ENCODE measurements at places on chromosomes 5 and 9.

DNA sequence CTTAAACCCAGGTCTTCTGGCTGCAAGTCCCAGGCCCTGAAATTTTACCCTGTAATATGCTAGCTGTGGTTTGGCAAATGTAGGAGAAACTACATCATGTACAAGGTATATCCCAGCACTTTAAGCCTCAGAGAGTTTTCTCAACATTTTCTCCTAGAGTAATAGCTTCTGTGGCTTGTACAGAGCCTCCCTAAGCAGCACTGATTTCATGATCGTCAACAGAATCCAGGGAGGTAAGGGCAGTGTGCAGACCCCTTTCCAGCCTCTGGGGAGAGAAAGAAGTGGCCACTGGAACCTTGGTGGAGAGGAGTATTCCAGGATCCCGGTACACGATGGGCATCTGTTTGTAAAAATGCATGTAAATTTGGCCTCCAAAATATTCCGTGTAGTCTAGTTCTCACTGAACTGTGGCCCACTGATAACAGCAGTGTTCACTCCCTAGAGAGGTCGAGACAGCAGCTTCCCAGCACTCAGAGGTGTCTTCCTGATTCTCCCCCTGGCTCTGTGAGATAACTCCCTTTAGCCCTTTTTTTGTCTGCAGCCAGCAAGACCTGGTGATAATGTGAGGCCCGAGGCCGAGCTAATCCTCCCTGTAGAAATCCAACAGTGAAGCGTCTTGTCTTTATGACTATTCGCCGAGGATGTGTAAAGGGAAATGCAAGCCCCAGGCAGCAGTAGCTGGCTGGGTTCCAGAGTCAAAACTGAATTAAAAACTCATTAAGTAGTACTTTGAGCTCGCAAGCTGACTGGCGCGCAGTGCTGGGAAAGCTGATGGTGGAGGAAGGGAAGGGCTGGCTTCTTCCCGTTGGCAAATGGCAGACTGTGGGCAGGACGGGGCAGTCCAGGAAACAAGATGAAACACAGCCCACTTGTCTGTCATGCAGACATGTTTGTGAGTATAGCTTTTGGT is 59.0 kb downstream of the MAP1B start:
- no peak for DNase-seq

DNA sequence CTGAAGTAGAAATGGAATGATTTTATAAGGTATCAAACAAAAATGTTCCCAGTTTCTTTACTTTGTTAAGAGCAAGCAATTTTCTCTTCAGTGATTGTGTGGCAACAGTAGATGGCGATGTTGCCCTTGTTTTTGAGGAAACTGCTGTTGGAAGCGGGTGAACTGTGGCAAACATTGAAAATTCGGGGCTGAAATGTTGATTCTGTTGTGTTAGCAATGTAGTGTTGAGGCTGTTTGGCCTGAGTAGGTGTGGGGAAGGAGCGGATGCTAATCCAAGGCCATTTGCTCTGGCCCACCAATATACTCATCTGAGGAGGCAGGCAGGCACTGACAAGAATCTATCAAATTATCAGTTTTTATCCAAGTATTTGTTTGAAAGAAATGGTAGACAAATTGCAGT is 129.8 kb downstream of the SLC12A2 start:
- peak; percentile 84 for DNase-seq

DNA sequence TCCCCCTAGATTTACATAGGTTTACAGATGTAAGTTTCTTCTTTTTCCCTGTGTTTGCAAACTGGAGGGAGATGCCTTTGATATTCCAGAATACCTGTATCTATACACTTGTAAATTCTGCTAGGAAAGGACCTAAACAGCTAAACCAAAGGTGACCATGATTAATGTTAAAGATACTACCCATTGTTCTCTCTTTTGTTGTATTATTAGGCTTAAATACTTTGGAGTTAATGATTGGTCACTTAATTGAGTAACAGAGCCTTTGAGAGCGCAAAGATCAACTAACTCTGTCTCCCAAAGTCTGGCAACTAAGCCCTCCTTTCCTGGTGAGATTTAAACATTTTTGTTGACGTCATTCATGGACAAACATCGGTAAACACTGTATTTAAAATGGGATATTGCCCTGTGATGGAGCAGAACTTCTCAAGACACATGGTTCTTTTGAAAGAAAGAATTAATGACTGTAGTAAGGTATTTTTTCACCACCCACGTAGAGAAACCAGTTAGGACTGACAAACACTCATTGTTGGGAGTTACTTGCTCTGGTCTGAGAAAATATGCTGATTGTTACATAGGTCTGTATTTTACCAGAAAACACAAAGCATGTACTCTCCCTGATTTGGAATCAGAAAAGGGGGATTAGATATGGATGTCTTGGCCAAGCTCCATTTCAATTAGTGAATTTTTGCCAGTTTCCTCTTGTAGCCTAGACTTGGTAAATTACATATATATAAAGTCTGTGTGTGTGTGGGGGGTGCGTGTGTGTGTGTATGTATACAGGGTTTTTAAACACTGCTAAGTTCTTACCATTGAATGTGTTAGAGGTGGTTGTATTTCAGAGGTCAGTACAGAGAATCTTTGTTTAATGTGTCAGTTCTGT is 4.6 kb downstream of the VCAN start:
- no peak for DNase-seq

DNA sequence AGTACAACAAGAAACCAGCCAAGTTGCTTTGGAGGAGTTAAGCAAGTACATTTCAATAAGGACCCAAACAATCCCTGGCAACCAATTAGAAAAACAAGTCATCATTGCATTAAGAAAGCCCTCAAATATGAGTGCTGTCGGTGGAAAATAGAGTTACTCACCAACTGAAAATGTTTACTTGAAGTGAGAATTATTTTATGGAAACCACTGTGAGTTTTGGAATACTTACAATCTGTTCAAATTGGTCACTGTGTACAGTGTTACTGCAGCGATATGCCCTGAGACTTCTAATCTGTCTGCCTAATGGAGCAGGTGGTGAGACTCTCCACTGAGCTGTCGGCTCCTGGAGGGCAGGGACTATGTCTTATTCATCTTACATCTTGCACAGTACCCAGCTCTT is 1073.2 kb upstream of the DMAC1 start:
- no peak for DNase-seq

GRCh38 chr5:172129256-172129910 is 58.6 kb downstream of the STK10 start:
- no peak for DNase-seq

- DNase-seq, result no peak
Observed at GRCh38 chr5:112201141-112201540, 217.9 kb downstream of the EPB41L4A start.

GRCh38 chr5:6350277-6351090 is 27.9 kb downstream of the MED10 start:
- no peak for DNase-seq

DNA sequence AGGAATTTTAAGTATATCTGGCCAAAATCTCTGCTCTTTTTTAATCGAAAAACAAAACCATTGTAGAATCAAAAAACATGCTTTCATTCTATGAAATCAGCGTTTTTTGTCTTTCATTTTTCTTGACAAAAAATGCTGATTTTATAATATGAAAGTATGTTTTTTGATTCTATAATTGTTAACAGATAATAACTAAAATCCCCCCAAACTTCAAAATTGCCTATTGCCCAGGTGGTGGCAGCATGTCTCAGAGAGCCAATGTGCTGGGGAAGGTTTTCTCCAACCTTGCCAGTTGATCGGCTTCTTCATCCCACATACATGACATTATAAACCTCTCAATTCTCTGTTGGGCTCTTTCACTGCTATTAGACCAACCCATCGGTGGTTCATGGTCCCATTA is 5.1 kb upstream of the SMIM15 start:
- peak; percentile 43 for DNase-seq

DNA sequence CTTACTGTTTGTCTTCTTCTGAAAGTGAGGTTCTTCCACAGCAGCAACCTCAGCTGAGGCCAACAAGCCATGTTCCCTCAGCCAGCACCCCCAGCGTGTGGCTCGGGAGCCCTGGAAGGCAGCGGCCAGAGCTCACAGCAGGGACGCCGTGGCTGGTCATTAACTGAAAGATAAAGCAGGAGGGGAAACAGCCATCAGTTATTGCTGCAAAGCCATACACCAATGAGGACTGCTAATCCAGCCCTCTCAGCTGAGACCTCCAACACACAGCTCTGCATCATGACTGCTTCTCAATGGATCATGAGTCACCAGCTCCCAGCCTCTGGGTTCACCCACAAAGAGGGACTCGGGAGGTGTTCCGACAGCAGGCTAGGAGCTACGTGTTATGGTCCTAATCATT is 24.3 kb downstream of the ABCA1 start:
- DNase-seq, result no peak

DNA sequence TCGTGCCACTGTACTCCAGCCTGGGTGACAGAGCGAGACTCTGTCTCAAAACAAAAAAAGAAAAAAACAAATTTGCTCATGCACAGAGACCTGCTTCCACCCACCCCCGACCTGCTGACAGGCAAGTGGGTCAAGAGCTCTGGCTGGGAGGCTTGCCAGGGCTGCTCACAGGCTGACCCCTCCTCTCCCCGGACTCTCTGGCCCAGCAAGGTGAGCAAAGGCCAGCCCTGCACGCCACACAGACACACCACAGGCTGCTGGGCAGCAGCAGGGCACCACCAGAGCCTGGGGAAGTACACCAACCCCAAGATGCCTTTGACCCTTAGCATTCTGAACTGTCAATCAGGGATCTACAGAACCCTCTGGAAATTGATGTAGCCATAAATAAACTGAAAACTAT is 29.2 kb downstream of the NSUN2 start:
- no peak for DNase-seq

DNA sequence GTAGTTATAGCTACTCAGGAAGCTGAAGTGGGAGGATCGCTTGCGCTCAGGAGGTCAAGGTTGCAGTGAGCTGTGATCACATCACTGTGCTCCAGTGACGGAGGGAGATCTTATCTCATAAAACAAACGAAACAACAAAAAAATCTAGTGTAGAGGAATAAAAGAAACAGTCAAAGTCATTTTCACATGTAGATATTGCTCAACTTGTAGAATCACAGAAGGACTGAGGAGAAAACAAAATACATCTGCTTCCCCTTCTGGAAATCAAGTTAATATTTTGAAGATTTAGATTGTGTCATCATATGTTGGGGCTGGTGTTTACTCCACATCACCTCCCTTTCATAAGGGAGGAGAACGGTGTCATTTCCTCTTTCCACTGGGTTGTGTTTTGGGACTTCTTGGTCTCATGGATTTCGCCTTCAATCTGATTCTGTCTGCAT is 8.2 kb upstream of the SLC46A2 start:
- peak; percentile 34 for DNase-seq

Measured in DMS53 (cell line).